ENCODE measurements at places on chromosomes 2 and 18.

DNA sequence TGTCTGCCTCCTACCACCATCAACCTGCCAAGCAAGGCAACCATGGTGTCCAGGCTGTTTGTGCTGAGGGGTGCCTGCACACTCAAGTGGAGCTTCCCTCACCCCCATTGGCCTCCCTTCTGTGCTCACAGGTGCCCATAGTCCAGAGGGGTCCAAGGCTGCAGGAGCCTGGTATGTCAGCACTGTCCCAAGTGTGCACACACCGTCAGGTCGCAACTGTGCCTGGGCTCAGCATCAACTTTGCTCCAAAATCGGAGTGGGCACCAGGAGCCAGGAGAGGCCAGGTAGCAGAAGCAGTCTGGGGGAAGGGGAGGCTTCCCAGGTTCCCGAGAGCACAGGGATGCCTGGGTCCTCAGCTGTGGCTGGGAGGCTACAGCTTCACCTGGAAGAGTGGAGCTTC, 1528.2 kb upstream of the SLC39A10 start:
- no peak for DNase-seq

- peak; percentile 25 for DNase-seq
These were observed 331.1 kb downstream of the GULP1 start for GRCh38 chr2:188622601-188623260.

GRCh38 chr2:29705616-29706015, 215.8 kb downstream of the ALK start:
- no peak for DNase-seq

DNA sequence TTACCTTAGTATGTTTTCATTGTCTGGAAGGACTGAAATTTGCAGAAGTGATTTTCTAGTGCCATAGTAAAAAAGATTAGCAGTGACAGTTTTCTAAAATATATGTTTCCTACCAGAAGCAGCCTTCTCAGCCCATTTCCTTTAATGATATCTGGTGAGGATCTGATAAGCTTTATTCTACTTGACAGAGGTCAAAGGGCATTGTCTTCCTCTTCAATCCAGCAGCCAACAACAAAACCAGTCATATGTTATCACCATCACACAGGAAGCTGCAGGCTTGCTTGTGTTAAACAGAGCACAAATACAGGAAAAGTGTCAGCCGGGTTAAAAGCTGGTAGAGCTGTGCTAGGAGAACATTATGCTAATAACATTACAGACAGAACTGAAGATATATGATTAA, 35.6 kb upstream of the ZSWIM2 start:
- no peak for DNase-seq

GRCh38 chr2:15758848-15759247, 167.2 kb downstream of the DDX1 start:
- DNase-seq, result no peak

- peak; percentile 41 for DNase-seq
These were observed 1184.0 kb upstream of the GYPC start for GRCh38 chr2:125471963-125472362.

- no peak for DNase-seq
These were observed 61.2 kb upstream of the LMAN1 start for GRCh38 chr18:59420244-59420643.

DNA sequence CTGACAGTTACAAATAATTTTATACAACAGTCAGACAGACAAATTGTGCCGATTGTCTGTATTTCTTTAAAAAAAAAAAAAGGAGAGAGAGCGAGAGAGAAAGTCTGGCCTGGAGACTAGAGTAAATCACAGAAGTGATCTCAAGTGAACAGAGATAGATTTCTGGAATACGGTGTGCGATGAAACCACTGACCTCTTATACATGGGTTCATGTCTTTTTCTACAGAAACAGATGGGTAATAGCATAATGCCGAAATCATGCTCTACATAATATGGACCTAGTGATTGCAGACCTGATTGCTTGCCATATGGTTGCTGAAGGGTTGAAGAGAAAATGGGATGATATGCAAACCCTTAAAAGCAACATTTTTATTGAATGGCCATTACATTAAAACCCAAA, 403.3 kb upstream of the FANCL start:
- DNase-seq, result no peak

Measured in EH (cell line).